ENCODE measurements at places on chromosomes 1 and 21. TPM values are rescaled to one million over a fixed set of nuclear protein-coding genes. Genes with fewer than 3 reads are reported as not detected.

VASH2 gene
- total RNA-seq = 10.7 TPM

COL8A2 gene
- 0.06 TPM for total RNA-seq

LCE6A gene
- not detected for total RNA-seq

KIF21B gene
- total RNA-seq = 6.4 TPM

ANKRD34A gene
- 0.28 TPM for total RNA-seq

- DNase-seq = no peak
Observed at GRCh38 chr1:168032029-168032428, 95.2 kb upstream of the MPC2 start.

- no peak for DNase-seq
Observed at GRCh38 chr1:16020325-16020724, 1.5 kb upstream of the CLCNKA start.

- DNase-seq = no peak
Observed at GRCh38 chr1:2630498-2631135, 2.2 kb downstream of the MMEL1 start.

- peak; percentile 53 for DNase-seq
Observed at GRCh38 chr1:3457910-3458883, 3.7 kb downstream of the ARHGEF16 start.

DNA sequence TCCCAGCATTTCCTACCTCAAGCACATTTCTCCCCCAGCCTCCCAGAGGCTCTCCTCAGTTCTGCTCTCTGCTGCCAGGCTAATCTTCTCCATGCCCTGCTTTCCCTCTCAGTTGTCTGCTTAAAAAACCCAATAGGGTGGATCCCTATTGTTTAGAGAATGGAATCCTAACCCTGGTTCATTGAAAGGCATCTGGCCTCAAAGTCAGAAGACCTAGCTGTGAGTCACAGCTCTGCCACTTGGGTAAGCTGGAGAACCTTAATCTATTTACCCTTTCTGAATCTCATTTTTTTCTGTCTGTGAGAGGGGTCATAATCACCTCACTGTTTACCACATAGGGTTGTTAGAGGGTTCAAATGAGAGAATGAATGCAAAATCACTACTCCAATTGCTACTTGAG lies 12.5 kb upstream of the MYOC start:
- no peak for DNase-seq

DNA sequence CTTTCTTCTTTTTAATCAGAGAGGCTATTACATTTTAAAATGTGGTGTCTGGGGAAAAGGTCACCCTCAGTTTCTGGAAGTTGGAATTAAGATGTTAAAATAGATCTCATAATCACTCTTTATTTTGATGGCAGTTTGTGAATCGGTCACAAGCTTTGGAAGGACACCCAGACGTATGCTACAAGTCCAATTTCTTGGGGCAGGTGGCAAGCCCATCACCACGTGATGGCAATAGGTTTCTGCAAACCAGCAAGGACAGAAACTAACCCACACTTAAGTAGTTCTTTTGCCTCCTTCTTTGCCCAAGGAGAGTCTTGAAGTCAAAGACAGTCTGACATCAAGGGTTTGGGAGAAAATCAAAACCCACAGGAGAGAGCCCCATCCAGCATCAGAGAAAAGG lies 72.9 kb downstream of the C1orf87 start:
- no peak for DNase-seq

DNA sequence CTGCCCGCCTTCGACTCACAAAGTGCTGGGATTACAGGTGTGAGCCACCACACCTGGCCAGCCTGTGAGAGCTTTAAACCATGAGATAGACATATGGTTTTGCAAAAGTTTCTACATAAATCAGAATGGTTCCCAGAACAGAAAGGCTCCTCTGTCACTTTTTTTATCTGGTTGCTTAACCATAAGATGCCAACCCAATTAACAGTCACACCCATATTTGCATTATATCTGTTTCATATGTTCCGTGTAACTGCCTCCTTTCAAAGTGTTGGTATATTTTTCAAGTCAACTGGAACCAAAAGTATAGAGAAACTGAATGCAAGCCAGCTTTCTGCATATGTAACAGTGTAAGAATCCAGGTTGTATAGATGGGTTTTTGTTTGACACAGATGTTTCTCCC lies 23.7 kb upstream of the RCC1 start:
- no peak for DNase-seq

- DNase-seq = no peak
Observed at GRCh38 chr1:159084867-159085266, 8.3 kb upstream of the AIM2 start.

- DNase-seq = no peak
Observed at GRCh38 chr1:240056350-240056749, 35.3 kb upstream of the FMN2 start.
